ENCODE measurements at places on chromosomes 2 and 18. TPM values are rescaled to one million over a fixed set of nuclear protein-coding genes. Genes with fewer than 3 reads are reported as not detected.
A peak's percentile ranks its signal among the peaks of the same experiment; 100 is the strongest.

CRACDL gene
- total RNA-seq = not detected

FAM124B gene
- 0.12 TPM for total RNA-seq

GLB1L gene
- total RNA-seq = 8.0 TPM

KCNE4 gene
- 11.4 TPM for total RNA-seq

GPR155 gene
- 2.5 TPM for total RNA-seq

GRCh38 chr2:37585295-37585908 is 86.0 kb downstream of the CDC42EP3 start:
- no peak for DNase-seq

DNA sequence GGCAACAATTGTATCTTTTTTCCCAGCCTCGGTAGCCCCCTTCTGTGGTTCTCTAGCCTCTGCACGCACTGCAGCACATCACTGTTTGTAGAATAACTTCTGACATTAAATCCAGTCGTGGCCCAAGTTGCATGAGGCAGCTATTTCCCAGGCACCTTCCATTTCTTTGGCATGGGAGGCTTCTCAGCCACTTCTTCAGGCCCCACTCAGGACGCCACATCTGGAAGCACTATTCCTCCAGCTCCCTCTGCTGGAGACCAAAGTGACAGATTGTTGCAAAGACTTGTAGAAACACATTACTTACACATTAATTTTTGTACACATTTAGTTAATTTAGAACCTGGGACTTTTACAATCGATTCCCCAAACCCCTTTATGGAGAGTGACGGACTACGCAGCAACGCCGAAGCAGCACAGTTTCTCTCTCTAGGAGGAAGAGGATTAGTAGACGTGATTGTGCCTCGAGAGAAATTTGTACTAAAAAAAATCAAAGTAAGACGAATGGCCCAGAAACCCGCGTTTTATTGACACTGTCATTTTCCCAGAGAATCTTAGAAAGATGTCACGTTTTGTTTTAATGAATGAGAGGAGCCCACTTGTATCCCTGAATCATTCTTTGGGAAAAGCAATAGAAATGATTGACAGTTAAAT is 57.8 kb upstream of the RGPD5 start:
- DNase-seq = peak; percentile 55

DNA sequence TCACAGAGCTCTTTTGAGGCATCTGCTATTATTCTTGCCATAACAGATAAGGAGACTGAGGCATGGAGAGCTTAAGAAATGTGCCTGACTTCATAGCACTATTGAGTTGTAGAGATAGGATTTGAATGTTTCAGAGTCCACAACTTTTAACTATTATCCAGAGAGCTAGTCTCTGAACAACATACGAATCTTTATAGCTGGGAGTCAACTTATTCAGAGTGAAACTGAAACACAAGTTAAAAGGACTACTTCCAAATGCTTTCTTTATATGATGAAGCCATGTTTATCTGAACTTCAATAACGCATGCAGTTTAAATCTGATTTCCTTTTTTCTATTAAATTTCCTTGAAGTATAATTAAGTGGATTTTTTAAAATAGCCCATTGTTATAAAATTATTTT is 268.8 kb downstream of the IKZF2 start:
- DNase-seq = no peak

GRCh38 chr18:62386091-62386490 is 61.0 kb downstream of the TNFRSF11A start:
- no peak for DNase-seq

DNA sequence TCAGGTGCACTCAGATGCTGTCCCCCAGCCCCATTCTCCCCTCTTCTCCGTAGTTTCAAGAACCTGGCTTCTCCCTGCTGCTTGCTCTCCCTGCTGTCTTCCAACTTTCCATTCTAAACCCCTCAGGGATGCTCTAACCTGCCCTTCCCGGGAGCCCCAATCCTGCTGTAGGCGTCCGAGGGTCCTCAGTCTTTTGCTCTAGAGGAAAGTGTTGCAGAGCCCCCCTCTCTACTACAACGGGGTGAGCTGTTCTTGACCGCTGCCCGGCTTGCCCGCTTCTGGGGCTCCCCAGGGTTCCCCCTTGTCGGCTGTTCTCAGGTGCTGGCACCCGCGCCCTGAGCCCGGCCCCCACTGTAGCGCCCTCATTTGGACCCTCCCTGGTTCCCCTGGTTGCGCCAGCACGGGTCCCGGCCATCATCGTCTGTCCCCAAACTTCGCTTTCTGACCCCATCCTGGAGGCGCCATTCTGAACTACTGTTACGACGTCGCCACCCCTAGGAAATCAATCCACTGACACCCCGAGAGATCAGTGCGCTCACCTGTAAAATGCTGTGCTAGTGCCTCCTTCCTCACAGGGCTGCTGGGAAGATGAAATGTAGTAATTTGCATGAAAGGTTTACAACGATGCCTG is 31.9 kb upstream of the REG3G start:
- no peak for DNase-seq

- no peak for DNase-seq
Observed at GRCh38 chr2:230909841-230910545, 15.0 kb downstream of the GPR55 start.

DNA sequence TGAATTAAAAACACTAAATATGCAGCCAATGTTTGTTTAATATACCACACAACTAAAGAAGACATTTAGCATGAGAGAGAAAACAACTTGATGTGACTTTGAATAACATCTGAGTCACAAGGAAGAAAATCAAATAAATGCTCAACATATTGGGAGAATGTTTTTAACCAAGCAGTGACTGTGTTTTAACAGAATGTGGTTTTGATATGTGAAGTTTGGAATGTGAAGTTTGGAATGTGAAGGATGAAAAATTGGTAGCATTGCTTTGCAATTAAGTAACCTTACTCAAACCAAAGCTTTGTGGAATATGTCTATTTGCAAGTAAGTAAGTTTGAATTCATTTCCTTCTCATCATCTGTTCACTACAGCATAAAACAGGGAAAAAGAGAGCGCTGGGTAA is 128.2 kb upstream of the DNAJC10 start:
- DNase-seq = peak; percentile 87

Measured in M059J (cell line).